Stimulated activated CD4-positive, alpha-beta T cell treated with anti-CD3 and anti-CD28 coated beads, TNF-alpha, amount 100 ng/mL, for 24 hours (primary cell): ENCODE measurements at places on chromosomes 4 and X.

GRCh38 chrX:17601441-17602200 is 135.7 kb upstream of the SCML1 start:
- DNase-seq = no peak

- no peak for DNase-seq
Measured at GRCh38 chrX:55818673-55819375, 101.3 kb downstream of the RRAGB start.

- no peak for DNase-seq
Measured at GRCh38 chrX:1528186-1528883, 8.7 kb downstream of the P2RY8 start.

DNA sequence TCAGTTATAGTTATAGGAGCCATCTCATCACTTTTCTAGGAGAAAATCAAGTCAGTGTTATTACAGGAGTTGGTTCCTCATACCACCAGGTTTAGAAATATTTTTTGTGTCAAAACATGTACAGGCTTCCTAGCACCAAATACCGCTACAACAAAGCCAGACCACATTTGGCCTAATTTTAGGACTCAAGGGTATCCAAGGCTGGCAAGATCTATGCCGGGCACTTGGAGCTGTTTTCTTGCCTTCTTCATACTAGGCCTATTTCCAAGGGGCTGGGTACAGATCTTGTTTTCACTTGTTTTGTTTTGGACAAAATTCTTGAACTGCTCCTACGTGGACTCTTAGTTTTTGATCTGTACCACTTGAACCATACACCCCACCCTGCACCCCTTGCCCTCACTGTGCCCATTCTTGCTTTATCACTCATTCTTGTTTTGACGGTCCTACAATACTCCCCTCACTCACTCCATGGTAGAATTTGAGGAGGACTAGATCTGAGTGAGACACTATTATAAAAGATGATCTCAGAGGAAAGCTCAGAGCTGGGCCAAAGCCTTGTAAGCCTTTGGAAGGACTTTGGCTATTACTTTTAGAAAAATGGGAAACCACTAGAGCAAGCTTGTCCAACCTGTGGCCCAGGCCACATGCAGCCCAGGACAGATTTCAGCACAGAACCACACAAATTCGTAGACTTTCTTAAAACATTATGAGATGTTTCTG is 17.7 kb upstream of the TMEM144 start:
- DNase-seq = no peak

- no peak for DNase-seq
Measured at GRCh38 chrX:77447653-77448569, 722 bp downstream of the FGF16 start.

GRCh38 chrX:7965436-7965835 is 38.2 kb upstream of the PNPLA4 start:
- no peak for DNase-seq
